ENCODE measurements at places on chromosomes 4 and X.

DNA sequence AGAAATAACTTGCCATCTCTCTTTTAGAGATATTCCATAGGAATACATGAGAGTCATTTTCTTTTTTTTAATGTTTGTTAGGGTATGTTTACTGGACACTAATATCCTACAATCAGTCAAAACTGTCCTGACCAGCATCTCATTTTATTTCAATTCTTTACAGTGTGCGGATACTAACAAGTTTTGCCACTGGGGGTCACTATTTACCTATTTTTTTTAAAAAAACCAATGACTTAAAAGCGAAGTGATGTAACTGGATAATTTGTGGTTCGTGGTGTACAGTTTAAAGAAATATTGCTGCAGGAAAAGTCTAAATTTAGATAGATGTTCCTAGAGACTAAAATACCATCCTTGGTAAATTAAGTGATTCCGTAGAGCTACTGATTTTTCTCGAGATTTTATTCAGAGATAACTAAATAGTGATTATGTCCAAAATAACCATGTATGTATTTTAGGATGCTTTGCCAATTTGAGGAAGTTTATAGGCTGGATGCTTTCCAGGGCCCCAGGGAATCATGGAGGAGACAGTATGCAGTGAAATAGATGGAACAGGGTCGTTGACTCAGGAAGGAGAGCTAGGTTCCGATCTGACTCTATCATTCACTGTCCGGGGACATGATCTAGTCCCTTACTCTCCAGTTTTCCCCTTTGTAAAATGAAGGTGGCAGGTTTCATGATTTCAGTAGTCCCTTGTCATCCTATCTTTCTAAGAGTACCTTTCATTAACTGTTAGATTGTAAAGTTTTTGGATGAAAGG, 34.0 kb upstream of the GNPDA2 start:
- DNase-seq: no peak

DNA sequence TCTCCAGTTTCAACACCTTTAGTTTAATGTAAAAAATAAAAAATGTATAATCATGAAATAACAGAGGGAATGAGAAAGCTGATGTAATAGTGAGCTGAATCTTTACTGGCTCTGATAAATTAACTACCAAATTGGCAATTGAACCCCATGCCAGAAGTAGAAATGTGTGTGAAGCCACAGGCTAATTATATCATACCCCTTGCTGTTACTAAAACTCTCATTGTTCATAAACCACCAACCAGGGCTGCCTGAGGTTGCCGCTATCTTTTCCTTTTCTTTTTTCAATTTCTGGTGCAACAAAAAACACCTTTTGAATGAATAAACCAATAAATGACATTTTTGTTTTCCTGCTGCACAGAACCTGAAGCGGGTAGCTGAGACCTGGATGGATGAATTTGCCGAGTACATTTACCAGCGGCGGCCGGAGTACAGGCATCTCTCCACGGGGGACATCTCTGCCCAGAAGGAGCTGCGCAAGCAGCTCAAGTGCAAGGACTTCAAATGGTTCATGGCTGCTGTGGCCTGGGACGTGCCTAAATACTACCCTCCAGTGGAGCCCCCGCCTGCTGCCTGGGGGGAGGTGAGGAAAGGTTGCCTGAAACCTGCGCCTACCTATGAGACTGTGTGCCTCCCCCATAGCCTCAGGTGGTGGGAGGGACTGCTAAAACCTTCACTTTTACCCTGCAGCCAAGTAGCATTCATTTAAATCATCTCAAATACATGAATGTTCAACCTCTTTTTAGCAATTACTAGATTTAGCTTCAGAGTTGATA, 216.7 kb upstream of the GALNT7 start:
- DNase-seq: no peak

DNA sequence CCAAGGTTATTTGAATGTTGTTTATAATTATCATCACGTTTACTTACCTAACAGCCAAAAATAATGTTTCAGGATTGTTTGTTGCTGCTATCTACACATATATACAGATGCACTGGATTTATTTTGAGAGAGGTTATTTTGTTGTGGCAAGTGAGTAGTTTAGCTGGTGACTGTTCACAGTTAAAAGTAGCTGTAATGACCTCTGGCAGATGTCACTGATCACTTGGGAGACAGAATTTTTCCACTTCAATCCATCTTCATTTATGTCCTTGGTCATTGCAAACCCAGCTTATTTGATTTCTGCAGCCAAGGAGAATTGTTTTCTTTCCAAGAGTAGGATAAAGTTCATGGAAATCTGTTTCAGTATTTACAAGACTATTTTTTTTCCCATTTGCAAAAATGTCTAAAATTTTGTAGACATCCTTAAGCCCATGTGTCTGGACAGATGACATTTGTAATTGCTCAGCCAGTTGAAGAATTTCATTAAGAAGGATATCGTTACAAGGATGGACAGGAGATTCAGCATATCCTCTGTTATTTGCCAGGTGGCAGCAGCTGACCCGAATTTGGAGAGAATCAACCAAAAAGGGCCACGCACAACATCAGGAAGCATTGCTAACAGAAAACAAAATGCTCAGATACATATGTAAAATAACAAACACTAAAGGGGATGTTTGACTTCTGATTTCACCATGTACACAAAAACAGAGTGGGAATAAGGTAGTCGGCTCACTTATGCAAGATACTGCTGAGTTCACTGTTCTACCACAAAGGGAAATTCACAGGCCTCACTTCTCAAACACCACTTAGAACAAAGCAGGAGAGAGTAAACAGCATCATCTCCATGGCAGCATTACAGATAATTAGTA, 64.5 kb downstream of the GPRIN3 start:
- DNase-seq: no peak

DNA sequence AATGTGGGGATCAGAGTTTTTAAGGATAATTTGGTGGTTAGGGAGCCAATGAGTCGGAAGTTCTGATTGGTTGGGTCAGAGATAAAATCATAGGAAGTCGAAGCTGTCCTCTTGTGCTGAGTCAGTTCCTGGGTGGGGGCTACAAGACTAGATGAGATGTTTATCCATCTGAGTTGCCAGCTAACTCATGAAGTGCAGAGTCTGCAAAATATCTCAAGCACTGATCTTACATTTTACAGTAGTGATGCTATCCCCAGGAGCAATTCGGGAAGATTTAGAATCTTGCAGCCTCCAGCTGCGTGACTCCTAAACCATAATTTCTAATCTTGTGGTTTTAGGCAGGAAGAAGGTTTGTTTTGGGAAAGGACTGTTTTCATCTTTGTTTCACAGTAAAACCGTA, 565.8 kb upstream of the SPANXN1 start:
- no peak for DNase-seq

DNA sequence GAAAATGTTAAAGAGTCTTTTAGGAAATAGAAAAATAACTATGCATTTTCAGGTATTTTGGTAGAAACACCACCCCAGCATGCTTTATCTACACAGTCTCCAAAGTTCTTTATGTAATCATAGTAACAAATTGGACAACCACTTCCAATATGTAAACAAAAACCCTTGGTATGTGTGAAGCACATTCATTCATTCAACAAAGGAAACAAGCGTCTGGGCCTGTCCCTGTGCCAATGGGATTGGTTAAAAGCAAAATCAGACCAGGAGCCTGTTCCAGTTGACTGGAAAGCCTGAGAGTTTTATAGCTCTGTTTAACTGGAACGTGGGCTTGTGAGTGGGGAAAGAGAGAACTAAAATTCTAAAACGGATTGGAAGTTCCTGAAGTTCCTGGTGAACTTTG, 41.3 kb upstream of the TENM3 start:
- DNase-seq: no peak

DNA sequence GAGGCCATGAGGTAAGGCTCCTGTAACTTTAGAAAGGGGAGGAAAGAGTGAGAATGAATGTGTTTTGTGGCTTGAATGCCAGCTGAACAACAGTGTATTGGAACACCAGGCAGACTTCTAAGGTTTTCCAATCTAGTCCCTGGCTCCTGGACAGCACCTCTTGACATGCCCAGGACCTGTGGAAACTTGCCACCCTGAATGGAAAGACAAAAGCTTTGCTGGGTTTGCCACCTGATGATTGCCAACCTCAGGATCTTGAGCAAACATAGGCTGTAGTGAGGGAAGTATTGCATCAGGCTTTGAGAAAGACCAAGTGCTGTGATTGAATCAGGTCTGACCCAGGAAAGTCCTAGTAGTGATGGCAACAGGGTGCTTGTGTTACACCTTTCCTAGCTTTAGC, 1393.1 kb upstream of the DIAPH2 start:
- no peak for DNase-seq

GRCh38 chrX:14398725-14399124, 130.6 kb upstream of the GLRA2 start:
- DNase-seq: no peak

- no peak for DNase-seq
Observed at GRCh38 chr4:1752284-1753041, 31.1 kb downstream of the TACC3 start.

DNA sequence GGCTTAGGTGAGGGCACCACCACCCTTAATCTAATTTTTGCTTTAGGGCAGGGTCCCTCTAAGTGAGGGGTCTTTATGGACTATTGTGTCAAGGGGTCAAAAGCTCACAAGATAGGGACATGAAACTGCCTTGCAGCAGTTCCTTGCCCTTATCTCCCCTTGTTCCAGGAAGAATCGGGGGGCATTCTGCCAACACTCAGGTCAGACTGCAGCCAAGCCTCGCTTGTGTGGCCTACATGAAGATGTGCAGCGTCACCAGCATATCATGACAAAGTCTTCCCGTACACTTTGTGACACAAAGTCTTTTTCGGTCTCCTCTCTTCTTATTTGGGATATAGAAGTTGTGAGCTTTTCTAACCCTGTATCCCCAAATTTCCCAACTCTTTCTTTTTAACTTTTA, 17.5 kb upstream of the USP9X start:
- no peak for DNase-seq

DNA sequence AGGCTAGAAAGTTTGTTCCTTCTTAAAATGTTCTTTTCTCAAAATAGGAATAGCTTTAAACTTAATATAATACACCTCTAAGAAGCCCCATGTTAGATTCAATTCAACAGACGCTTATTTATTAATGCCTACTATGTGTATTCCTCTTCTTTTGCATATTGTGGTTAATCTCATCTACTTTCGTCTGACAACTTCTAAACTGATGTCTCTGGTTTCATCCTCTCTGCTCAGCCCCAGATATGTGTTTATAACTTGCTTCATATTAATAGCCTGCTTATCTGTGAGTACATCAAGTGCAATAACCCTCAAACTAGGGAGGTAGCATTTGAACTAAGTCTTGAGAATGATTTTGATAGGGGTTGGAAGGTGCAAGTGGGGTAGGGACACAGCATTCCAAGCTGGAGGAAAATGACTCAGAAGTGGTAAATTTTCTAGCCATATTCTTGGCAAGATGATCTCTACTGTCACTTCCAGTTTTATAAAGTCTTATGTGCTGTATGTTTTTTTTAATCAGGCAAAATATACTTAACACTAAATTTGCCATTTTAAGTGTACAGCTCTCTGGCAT, 37.0 kb downstream of the STK26 start:
- DNase-seq: no peak

DNA sequence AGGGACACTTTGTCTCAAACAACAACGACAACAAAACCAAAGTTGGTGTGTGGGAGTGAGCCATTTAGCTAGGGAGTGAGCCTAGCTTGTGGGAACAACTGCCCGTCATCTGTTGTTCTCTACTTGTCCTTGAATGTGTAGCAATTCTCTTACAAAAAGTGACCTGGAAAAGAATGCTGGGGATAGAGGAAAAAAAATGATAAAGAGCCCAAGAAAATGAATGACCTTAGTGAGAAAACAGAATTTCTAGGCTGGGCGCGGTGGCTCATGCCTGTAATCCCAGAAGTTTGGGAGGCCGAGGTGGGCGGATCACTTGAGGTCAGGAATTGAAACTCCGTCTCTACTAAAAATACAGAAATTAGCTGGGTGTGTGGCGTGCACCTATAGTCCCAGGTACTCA, 19.6 kb downstream of the SEPTIN6 start:
- DNase-seq: no peak

DNA sequence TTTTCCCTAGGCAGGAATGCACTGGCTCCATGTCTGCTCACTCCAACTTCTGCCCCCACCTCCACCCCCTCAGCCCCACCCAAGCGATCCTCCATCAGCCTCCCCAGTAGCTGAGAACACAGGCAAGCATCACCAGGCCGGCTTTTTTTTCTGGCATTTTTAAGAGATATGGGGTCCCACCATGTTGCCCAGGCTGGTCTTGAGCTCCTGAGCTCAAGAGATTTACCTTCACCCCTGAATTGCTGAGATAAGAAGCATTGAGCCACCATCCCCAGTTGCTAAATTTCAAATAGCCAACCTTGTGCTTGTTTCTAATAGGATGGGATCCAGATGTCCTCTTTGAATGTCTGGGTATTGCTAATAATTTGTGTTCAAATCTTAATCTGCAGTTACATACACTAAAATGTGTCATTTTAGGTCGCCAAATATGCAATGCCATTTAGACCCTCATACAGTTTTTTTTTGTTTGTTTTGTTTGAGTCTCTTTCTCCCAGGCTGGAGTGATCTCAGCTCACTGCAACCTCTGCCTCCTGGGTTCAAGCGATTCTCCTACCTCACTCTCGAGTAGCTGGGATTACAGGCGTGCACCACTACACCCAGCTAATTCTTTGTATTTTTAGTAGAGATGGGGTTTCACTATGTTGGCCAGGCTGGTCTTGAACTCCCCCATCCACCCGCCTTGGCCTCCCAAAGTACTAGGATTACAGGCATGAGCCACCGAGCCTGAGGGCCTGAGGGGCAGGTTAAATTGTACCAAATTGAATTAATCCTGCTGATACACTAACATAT, 8.8 kb downstream of the LARP7 start:
- no peak for DNase-seq

- no peak for DNase-seq
Observed at GRCh38 chr4:161767116-161767515, 396.7 kb downstream of the FSTL5 start.

DNA sequence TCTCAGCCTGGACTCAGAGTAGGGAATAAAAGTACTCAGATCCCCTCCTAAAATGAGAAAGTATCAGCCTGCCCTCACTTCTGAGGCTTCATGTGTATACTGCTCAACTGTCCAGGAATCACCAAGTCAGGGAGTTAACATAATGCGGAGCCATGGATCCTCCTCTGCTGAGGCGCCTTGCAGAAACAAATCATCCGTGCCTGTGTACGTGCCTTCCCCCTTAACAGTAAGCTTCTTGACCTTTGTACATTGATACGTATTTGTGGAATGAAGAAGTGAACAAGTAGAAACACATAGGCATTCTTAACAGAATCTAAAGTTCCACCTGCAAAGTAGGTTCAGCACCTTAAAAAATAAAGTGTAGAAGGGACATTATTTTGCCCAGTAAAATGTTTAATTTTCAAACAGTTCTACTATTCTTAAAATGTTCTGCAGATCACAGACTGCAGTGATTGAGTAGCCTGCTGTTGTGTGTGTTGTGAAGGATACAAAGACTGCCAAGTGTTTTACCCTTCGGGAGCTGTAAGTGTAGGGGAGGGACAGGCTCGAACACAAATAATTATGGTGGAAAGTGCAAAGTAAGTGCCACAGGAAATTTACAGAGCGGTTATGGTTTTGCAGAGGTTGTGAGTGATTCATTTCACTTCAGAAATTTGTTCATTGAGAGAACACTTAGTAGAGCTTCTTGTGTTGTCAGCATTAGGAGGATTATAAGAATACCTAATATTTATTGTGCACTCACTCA, 61.9 kb downstream of the ARHGAP10 start:
- DNase-seq: no peak
